ENCODE measurements at places on chromosomes 5 and 9.

DNA sequence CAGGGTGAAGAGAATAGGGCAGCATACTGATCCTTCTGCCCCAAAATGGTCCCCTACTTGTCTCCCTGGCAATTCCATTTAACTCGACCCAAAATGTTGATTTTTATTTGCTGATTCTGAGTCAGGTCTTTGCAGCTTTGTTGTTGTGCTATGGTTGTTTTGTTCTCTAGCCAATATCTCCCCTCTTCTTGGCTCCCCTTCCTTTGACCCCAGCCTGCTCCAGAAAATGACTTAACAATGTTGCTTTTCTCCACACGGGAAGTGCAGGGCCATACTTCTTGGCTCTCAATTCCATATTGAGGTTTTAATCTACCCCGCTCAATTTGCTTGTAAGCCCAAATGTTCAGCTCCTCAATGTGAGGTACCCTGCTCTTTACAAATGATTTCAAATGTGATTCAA is 330.0 kb downstream of the RASEF start:
- DNase-seq = no peak

DNA sequence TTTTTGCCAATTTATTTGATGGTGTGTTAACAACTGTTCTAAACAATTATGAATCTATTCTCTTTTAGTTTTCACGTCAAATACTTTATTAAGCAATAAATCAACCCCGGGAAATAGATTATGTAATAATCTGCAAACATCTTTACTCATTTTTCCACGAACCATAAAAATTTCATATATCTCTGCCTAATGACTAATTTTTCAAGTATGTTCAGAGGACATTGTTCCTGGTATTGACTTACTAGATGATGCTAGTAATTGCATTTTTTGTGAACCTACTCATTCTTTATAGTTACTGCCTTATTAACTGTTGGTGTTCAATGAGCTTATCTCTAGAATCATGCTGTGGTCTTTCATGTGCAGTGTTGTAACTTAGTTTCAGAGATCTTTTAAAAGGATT is 41.0 kb upstream of the FBN2 start:
- no peak for DNase-seq

DNA sequence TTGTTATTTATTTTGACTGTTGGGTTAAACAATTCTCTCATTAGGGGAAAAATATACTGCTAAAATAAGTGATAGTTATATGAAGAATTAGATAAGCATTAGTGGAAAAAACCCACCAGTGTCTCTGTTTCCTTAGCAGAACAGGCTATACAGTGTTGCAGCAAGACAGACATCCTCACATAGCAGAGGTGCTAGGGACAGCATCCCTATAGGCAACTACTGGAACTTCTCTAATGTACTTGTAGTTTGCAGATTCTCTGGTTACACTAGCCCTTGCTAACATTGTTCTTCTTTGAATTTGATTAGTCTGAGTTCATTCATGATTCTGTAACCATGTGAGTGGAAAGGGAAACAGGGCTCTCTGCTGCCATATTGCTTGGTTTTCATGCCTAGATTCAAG is 661.8 kb upstream of the RGMB start:
- DNase-seq = no peak

DNA sequence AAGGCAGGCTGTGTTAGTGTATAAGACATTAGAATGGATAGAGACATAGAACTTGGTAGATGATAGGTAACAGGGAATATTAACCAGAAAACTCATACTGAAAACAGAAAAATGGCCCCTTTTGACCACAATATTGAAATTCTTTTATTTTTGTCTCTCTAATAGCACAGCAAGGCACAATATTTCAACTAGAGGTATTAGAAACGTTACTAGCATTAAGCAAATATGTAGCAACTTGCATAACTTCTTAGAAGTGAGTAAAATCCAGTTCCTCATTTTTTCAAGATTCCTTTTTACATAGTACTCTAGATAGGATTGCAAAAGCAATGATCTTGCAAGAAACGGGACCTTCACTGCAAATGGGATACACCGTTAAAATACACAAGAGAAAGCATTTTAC is 102.7 kb upstream of the VCAN start:
- DNase-seq = no peak

GRCh38 chr5:3325201-3325971 is 270.2 kb upstream of the IRX1 start:
- DNase-seq = no peak

Data from heart right ventricle (tissue), 16 donors.